ENCODE measurements at places on chromosomes 3 and 15. TPM values are rescaled to one million over a fixed set of nuclear protein-coding genes. Genes with fewer than 3 reads are reported as not detected.

CADPS gene
- polyA plus RNA-seq: 0.09 TPM

ABHD2 gene
- 3.8 TPM for polyA plus RNA-seq

ZNF660 gene
- polyA plus RNA-seq: 0.31 TPM

GPR149 gene
- not detected for polyA plus RNA-seq

CLSTN2 gene
- 0.20 TPM for polyA plus RNA-seq

PAQR9 gene
- not detected for polyA plus RNA-seq

MOBP gene
- not detected for polyA plus RNA-seq

TMC3 gene
- not detected for polyA plus RNA-seq

CCDC54 gene
- not detected for polyA plus RNA-seq

CCRL2 gene
- polyA plus RNA-seq: 0.28 TPM

CHRNA7 gene
- polyA plus RNA-seq: 0.15 TPM

RAMAC gene
- 28.2 TPM for polyA plus RNA-seq

AADAC gene
- polyA plus RNA-seq: 0.75 TPM

VEPH1 gene
- 0.08 TPM for polyA plus RNA-seq

AGBL1 gene
- not detected for polyA plus RNA-seq

ADPRH gene
- 1.3 TPM for polyA plus RNA-seq

SERINC4 gene
- 0.18 TPM for polyA plus RNA-seq

HESX1 gene
- polyA plus RNA-seq: 0.51 TPM

SLC9C1 gene
- not detected for polyA plus RNA-seq

HIGD2B gene
- not detected for polyA plus RNA-seq

GOLGA8Q gene
- polyA plus RNA-seq: 0.22 TPM

LMAN1L gene
- polyA plus RNA-seq: 0.61 TPM

EAF2 gene
- polyA plus RNA-seq: 3.8 TPM

FAM81A gene
- 0.12 TPM for polyA plus RNA-seq

KLHDC8B gene
- polyA plus RNA-seq: 24.5 TPM

ESYT3 gene
- polyA plus RNA-seq: 0.63 TPM

NLGN1 gene
- 0.46 TPM for polyA plus RNA-seq

Data from esophagus (tissue), 2 donors.